ENCODE measurements at places on chromosomes 13 and 19.

DNA sequence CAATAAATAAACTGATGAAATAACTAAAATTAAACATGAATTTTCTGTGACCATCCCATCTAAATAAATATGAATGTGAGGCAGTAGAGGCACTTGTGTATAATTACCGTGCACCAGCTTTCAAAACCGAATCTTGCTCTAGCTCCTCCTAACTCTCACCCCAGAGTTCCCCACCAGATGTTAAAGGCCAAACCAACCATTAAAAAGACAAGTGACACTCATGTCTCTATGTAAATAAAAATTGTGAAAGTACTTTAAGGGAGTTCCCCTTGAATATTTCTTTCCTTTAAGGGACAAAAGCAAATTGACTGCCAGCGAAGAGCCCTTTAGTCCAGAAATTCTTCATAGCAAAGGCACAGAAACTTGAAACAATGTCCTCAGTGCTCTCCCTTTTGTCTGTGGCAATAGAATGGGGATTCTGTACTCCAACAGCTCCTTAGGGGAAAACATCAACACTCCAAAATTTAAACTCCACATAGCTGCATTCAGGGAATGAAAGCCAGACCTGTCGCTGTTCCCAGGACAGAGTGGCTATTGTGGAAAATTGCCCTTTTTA is 101.7 kb upstream of the SOX21 start:
- no peak for DNase-seq

DNA sequence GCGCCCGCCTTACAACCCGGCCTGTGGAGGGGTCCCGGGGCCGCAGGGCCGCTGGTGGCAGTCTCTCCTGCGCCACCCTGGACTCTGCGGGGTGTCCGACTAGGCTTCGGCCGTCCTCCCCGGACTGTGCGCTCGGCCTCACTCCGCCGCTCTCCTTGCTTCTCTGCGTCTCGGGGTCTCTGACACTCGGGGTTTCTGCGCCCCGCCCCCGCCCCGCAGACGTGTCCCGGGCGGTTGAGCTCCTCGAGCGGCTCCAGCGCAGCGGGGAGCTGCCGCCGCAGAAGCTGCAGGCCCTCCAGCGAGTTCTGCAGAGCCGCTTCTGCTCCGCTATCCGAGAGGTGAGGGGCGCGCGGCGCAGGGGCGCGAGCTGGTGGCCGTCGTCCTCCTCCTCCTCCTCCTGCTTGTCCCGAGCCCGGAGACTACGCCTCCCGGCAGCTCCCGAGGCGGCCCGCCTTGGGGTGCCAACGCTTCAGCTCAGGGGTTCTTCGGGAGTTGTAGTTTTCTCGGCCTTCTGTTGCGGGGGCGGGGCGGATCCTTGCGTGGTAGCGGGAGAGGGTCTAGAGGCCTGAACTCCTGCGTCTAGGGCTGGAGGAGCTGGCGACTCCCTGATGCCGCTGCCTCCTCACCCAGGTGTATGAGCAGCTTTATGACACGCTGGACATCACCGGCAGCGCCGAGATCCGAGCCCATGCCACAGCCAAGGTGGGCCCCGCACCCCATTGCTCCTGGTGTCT is 627 bp downstream of the LIN7B start:
- DNase-seq, result no peak

- no peak for DNase-seq
Observed at GRCh38 chr13:43159026-43159461, 135.7 kb downstream of the DNAJC15 start.

DNA sequence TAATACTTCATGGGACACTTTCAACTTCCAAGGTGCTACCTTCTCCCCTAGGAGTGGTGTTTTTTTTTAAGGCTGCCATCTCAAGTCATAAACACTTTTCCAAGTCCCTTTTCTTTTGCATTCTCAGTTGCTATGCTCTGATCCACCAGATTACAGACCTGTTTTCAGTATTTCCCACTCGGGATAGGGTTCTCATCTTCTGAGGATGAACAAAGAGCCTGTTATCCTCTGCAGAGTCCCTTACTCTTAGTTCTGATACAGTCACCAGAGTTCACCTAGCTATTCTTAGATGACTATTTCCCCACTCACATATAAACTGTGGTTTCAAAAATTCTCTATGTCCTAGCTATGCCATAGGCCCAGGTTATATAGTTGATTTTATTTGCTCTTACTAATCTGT is 15.9 kb downstream of the ZDHHC20 start:
- no peak for DNase-seq

GRCh38 chr13:109655206-109655600 is 131.2 kb downstream of the IRS2 start:
- DNase-seq, result no peak

GRCh38 chr19:30070968-30071632 is 129.1 kb downstream of the URI1 start:
- no peak for DNase-seq

GRCh38 chr19:13128583-13128982 is 10.5 kb downstream of the NACC1 start:
- no peak for DNase-seq

GRCh38 chr13:41821238-41821594 is 139.7 kb downstream of the VWA8 start:
- no peak for DNase-seq

DNA sequence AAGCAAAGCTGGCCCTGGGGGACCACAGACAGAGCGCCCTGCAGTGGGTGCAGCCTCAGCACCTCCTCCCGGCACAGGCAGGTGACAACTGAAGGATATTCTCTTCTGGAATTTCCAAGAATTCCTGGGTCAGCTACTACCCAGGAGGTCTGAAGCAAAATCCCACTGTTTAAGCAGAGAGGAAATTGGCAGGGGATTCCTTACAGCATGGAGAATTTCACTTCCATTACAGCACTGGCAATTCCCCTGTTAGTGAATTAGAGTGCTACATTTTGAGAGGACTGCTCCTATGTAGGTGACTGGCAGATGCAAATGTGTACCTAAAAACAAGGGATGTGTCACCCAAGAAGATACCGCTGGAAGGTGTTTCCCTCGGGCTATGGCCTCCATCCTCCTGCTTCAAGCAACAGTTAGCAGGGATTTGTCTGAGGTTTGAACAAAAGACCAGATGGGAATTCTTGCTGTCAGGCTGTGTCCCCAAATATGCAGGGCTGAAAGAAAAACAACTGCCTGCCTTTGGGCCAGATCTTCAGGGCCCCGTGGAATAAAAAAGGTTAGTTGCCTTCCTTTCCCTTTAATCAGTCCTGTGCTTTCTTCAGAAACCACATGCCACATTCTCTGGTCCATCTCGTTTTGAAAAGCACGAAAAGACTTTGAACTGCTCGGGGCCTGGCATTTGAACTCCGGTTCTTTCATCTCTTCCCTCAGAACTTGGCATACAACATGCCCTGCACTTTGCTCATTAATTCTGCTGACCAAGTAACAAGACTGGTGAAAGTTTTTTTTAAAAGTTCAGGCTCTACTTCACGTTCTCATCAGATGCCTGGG is 296.4 kb downstream of the DNAJC15 start:
- no peak for DNase-seq

- no peak for DNase-seq
Observed at GRCh38 chr13:24175847-24176246, 15.3 kb downstream of the SPATA13 start.

GRCh38 chr19:41144403-41144802 is 30.2 kb downstream of the CYP2F1 start:
- no peak for DNase-seq

DNA sequence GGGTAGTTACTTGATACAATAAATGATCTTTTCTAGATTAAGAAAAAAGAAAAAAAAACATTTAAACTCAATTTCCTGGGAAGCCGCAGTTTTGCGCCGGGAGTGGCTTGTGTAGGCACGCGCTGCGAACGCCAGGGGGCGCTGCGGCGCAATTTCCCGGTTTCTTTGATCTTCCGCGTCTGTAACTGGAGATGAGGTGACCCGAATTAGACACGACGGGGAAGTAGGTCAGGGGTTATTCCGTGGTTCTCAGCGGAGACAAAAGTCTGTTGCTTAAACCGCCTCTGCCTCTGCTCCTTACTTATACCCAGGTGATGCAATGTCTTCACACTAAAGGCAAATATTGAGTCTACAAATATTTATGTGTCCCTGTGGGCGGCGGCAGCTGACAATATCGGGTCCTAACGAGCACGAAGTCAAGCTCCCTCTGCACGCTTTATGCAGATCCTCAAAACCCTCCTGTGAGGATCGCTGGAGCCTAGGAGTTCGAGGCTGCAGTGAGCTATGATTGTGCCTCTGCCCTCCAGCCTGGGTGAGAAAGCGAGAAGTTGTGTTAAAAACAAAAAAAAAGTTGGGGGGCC is 15.2 kb downstream of the STXBP2 start:
- DNase-seq, result no peak

DNA sequence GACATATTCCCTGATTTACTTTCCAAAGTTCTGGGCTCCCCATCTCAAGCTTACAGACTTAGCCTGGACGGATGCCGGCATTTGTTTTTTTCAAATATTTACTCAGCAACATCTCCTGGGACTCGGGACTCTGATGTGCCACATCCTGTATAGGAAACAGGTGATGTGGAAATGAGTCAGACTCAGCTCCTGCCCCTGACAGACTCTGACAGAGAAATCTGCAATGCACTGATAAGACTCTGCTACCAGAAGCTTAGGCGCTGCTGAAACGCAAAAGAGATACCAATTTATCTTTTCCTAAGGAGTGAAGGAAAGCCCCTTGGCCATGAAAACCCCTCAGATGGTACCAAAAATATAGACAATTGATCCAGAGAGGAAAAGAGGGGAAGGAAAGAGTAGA is 16.2 kb downstream of the LAIR2 start:
- no peak for DNase-seq

- no peak for DNase-seq
Observed at GRCh38 chr19:35671818-35672217, 5.5 kb downstream of the UPK1A start.

DNA sequence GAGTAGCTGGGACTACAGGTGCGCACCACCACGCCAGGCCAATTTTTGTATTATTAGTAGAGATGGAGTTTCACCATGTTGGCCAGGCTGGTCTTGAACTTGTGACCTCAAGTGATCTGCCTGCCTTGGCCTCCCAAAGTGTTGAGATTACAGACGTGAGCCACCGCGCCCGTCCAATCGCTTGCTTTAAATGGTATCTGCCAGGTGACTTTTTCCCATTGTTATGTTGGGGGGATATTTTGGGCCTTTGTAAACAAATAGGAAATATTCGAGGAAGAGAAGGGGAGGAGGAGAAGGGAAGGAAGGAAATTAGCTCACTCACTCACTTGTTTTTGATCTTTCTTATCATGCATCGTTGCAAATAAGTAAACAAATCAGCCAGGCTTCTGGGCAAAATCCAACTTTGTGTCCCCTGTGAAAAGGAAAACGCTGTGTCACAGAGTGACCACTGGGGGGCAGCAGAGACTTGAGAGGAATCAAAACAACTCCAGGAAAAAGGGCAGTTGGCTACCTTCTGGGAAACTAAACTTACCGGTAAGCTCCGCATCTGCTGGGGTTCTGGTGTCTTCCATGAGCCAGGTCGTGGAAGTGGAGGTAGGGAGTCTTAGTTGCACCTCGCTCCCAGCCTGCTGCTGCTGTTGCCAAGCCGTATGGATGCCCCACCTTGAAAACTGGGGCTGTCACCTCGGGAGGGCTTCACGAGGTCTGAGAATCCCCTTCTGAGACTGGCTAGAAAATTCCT is 9.3 kb upstream of the RANBP3 start:
- DNase-seq, result no peak
